ENCODE measurements at places on chromosomes 5 and 9.
A peak's percentile ranks its signal among the peaks of the same experiment; 100 is the strongest.

- DNase-seq = no peak
Measured at GRCh38 chr9:9117866-9118265, 1318.3 kb upstream of the DMAC1 start.

DNA sequence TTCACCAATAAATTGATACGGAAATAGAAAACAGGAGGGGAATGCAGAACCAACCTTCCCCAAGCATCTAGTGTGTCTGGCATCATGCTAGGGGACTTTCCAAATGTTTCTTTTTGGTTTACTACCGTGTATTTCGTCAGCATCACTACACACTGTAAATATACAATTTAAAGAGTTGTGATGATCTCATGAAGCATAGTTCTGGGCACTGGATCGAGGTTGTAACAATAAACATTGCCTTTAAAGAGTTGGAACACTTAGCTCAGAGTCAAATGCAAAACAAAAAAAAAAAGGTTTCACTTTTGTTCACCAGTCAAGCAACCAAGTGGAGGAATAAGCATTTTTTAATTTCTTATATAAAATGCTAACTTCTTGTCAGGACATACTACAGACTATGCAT is 2.9 kb upstream of the SCAI start:
- no peak for DNase-seq

DNA sequence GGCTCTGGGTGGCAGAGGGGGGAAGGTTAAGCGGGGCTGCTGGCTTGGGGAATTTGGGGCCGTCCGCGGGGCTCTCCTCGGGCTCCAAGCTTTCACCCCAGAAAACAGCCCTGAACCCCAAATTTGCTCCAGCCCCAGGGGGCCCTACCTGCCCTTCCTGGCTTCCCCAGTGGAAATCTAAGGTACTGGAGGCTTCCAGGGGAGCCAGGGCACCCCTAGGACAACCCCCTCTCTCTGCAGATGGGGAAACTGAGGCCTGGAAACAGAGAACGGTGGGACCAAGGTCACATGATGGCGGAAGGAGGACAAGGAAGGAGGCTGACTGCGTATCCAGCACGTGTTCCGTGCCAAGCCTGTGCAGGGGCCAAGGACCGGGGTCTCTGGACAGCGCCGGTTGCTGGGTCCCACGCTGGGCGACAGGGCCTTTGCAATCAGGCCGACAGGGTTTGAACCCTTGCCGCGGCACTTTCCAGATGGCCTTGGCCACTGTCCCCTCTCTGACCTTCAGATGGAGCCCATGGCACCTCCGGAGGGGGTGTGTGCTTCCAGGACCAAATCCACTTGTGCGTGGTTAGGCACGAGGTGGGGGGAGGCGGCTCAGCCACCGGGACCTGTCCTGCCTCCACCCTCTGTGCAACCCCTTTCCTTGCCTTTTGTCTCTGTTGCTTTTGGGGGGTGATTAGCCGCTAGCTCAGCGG is 183.1 kb downstream of the C9orf50 start:
- no peak for DNase-seq

DNA sequence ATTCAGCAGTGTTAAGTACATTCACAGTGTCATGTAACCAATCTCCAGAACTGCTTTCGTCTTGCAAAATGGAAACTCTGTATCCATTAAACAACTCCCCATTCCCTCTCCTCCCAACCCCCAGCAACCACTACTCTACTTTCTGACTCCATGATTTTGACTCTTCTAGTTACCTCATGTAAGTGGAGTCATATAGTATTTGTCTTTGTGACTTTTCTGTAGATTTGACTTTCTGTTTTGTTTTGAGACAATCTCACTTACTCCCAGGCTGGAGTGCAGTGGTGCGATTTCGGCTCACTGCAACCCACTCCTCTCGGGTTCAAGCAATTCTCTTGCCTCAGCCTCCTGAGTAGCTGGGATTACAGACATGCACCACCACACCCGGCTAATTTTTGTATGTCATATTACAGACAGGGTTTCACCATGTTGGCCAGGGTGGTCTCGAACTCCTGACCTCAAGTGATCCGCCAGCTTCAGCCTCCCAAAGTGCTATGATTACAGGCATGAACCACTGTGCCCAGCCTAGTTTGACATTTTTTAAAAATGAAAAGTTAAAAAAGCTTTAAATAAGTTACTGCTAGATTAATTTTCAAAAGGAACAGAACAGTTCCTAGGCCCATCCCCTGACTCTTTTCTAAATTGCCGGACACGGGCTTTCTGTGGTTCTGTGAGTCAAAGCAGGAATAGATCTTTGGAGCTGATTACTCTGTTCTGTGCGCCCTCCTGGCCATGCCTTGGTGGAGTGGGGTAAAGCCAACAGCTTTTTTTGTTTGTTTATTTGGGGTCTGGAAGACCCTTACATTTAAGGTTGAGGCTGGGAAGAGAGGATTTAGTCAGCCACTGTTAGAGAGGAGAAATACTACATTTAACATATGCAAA is 59.3 kb downstream of the RALGPS1 start:
- DNase-seq = no peak

DNA sequence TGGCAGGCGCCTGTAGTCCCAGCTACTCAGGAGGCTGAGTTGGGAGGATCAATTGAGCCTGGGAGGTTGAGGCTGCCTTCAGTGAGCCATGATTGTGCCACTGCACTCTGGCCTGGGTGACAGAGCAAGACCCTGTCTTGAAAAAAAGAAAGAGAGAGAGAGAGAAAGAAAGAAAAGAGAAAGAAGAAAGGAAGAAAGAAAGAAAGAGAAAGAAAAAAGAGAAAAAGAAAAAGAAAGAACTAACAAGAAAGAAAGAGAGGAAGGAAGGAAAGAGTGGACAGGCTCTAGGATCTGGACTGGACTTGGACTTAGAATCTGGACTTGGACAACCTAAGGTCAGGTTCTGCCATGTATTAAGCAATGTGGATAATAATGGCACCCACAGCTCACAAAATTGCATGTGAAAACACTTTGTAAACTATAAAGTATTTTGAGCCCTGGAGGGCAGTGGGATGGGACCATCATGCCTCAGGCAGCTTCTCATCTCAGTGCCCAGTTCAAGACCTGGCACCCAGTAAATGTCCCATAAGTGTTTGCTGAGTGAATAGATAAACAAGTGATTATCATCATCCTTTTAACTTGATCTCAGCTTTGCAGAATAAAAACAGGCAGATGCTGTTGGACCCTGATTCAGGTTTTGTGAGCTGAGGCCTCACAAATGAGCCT is 12.8 kb upstream of the PHF19 start:
- DNase-seq = no peak

DNA sequence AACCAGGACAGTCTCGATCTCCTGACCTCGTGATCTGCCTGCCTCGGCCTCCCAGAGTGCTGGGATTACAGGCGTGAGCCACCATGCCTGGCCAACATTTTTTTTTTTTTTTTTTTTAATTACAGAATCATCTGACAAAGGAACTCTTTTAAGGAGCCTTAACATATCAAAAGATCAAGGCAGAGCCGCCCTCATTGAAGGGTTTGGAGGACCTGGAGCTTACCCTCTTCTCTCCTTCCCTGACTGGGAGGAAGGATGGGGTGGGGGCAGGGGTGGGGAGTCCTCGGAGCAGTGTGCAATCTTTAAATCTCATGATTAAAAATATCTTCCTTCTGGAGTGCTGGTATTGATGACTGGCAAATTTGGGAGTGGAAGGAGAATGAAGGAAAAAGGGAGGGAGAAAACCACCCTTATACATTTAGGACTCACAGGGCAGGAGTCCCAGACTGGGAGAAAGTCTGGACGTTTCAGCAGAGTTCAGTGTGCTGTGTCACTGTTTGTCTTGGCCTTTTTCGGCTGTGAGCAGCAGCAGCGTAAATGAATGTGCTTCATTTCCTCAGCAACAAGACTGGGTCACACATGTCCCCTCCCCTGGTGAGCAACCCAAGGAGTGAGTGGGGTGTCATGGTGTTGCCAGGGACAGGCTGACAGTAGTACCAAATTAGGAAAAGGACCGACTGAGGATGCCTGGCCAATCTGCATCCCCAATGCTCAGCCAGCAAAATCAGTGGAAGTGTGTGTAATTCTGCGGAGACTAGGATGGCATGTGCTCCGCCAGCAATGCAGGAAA is 115.3 kb upstream of the BNC2 start:
- no peak for DNase-seq

GRCh38 chr5:137502632-137503031 is 3.5 kb upstream of the SPOCK1 start:
- DNase-seq = no peak

GRCh38 chr5:173515526-173515925 is 100.9 kb downstream of the BOD1 start:
- DNase-seq = no peak

DNA sequence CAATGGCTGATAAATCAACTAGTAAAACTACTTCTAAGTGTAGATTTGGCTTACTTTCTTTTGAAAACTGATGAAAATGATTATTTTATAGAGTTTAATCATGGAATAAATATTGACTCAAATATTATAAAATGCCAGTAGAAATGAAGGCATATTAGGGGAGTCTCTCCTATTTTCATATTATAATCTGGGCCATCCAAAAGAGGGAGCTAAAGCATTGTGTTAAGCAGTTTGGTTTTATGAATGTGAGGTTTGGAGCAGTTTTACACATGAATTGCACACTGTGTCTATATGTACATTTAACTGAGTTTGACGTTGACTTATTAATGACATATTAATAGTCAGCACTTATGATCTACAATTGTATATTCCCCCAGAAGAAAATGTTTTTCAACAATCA is 17.4 kb downstream of the CDH9 start:
- DNase-seq = no peak

- DNase-seq = no peak
Measured at GRCh38 chr5:59725392-59725767, 168.1 kb downstream of the PDE4D start.

- DNase-seq = no peak
Measured at GRCh38 chr5:116479776-116480675, 94.6 kb downstream of the SEMA6A start.

GRCh38 chr5:159098603-159099436 is 896 bp downstream of the EBF1 start:
- peak; percentile 63 for DNase-seq

GRCh38 chr5:37044120-37044519 is 167.6 kb downstream of the NIPBL start:
- DNase-seq = no peak

DNA sequence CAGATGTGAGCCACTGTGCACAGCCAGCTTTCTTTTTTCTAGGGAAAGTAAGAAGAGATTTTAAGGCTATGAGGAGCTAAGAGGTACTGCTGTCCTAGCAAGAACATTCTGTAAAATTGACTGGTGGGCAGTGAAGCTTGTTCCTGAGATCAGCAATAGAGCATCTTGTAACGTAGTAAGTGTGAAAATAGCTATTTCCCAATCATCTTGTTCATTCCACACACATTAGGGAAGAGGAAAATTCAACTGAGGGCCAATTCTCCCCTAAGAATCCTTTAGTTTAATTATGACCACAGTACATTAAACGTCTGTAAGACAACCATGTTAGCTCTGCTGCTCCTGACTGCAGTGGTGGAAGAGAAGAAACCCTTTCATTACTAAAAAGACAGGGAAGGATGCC is 246.2 kb downstream of the EFNA5 start:
- DNase-seq = no peak

- no peak for DNase-seq
Measured at GRCh38 chr9:17246770-17247169, 111.9 kb downstream of the CNTLN start.

GRCh38 chr5:110951373-110951791 is 120.1 kb upstream of the TSLP start:
- no peak for DNase-seq

GRCh38 chr5:31270396-31270795 is 76.9 kb downstream of the CDH6 start:
- no peak for DNase-seq

- DNase-seq = no peak
Measured at GRCh38 chr5:169797577-169797976, 160.5 kb downstream of the DOCK2 start.

GRCh38 chr5:33621514-33621913 is 180.7 kb downstream of the TARS1 start:
- no peak for DNase-seq

DNA sequence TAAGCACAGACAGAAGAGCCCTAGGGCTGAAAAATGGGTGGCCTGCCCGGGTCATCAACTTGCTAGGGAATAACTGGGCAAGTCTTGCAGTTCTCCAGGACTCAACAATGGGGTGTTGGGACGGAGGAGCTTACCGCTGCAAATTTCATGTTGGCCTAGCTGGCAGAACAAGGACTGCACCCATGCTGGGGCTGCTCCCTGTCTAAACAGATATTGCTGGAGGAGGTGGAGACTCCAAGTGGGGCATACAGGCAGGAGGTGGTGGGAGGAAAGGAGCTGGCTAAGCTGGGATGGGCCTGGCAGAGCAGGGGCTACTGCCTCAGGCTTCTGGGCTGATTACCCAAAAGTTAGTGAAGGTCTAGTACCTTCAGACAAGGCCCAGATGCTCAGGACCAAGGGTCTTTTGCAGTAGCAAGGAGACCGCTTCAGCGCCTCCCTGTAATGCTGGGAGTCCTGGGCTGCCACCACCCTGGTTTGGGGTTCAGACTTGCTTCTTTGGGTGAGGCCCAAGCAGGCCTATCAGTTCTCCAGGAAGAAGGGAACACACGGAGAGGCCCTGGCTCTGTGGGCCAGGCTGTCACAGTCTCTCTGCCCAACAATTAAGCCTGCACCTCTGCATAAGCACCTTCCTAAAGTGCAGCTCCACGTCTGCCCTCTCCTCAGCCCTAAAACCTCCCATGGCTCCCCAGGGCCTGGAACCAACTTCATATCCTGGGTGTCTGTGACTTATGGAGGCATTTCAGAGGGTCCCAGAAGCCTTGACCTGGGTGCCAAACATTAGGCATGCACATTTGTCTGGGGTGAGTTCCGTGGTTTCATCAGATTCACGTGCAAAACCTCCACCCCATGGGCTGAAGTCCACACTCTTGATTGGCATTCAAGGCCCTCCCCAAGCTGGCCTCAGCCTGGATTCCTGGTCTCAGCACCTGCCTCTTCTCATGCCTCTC is 24.2 kb upstream of the KIF12 start:
- DNase-seq = no peak

- no peak for DNase-seq
Measured at GRCh38 chr9:68706363-68707201, 1.5 kb downstream of the PIP5K1B start.

DNA sequence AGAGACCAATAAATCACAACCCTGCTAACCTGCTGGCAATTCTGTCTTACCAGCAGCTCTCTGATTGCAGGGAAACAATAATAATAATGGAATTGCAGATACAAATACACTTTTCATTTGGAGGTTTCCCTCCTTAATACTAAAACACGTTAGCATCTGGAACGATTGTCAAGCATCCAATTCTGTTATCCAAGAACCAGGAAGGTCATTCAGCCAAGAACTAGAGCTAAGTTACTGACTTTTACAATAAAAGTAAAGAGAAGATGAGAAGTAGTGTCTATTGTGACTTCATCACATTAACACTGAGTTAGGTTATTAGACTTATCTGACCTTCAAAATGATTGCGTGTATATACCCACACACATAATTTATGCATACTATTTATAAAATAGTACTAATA is 335.6 kb downstream of the BRINP1 start:
- no peak for DNase-seq
